ENCODE measurements at places on chromosomes 12 and 14.

GRCh38 chr12:2226641-2227040 lies 173.9 kb downstream of the CACNA1C start:
- no peak for DNase-seq

- no peak for DNase-seq
These were observed 20.9 kb upstream of the APPL2 start for GRCh38 chr12:105256921-105257320.

- DNase-seq: no peak
These were observed 49.6 kb downstream of the SRGAP1 start for GRCh38 chr12:63894132-63894531.

- no peak for DNase-seq
These were observed 3.6 kb downstream of the FOXA1 start for GRCh38 chr14:37591311-37591940.

DNA sequence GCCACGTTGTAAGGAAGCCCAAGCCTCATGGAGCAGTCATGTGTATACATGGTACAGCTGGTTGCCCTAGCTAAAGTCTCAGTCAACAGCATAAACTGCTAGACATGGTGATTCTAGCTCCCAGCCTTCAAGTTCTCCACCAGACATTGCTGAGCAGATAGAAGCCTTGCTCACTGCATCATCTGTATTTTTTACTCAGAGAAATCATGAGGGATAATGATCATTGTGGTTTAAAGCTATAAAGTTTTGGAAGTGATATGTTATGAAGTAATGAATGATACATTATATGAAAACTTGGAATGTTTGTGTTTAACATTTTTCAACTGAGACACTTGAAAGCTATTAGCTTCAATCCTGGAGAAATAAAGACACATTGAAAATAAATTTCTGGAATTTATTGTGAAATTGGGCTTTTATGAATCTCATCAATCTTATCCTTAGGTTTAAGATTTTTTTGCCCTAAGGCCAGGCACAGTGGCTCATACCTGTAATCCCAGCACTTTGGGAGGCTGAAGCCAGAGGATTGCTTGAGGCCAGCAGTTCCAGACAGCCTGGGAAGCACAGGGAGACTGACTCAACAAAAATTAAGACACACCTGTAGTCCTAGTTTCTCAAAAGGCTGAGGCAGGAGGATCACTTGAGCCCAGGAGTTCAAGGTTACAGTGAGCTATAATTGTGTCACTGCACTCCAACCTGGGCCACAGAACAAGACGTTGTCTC lies 5.6 kb upstream of the NFATC4 start:
- no peak for DNase-seq

DNA sequence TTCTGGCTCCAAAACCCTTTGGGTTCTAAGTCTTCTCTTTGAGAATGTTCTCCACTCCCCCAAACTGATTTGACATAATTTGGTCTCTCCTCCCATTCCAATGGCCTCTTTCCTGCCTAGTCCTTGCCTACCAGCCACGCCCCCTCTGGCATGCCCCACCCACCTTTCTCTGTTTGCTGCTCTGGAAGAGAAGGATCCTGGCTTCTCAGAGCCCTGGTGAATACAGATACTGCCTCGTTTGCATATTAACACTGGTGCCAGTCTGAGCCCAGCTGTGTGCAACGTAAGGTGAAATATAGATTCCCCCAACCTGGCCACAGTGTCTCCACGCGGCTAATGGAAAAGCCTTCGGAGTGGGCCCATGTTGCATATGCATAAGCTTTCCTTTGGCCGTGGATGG lies 79.7 kb downstream of the PAPOLA start:
- DNase-seq: no peak

DNA sequence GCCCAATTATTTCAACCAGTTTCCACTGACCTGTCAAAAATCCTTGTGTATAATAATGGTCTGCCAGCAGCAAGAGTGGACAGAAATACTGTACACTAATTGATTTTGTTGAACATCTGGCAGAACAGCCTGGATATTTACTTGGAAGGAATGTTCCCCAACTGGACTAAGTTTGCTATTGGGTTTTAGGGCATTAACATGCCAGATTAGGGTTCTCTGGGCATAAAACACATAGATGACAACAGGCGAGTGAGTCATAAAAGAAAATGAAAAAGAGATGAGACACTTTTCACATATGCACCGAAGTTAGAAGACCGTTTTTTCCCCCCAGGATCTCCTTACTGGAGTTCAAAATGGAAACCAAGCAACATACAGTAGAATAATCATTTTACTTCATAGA lies 236.3 kb upstream of the NAV3 start:
- no peak for DNase-seq

GRCh38 chr14:72921396-72921795 lies 4.9 kb upstream of the DCAF4 start:
- no peak for DNase-seq

DNA sequence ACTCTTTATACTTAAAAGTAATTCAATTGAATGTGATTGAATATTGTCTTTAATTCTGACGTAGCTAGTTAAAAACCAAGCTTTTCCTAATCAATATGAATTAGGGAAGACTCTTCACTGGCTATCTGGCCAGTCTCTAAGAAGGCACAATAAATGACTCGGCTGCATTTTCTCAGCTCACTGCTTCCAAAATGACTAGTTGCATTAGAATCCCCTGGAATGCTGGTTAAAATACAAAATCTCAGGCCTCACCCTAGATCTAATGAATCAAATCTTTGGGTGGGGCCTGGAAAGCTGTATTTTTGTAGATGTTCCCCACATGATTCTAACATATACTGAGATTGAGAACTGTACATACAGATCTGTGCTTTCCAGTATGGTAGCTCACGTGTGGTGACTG lies 242.1 kb downstream of the CHST11 start:
- DNase-seq: no peak

DNA sequence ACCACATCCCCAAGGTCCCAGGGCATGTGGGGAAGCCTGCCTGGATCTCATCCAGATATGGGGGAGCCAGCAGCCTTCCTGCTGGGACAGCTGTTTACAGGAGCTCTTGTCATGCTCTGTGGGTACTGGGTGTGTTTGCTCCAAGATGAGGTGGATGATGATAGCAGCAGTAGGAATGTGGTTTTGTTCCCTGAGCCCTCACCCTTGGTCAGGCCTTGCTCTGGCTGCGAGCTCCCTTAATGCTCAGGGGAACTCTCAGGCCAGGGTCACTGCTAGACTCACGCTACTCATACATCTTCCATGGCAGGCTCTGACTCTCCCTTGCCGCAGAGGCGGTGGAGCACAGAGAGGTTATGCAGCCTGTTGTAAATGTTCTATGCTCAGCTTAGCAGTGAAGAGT lies 990.3 kb downstream of the AACS start:
- no peak for DNase-seq

- no peak for DNase-seq
These were observed 128.7 kb downstream of the TMX1 start for GRCh38 chr14:51368721-51369163.

GRCh38 chr12:55043542-55043941 lies 23.8 kb downstream of the NEUROD4 start:
- no peak for DNase-seq

GRCh38 chr12:118456741-118457140 lies 80.4 kb downstream of the SUDS3 start:
- DNase-seq: no peak

DNA sequence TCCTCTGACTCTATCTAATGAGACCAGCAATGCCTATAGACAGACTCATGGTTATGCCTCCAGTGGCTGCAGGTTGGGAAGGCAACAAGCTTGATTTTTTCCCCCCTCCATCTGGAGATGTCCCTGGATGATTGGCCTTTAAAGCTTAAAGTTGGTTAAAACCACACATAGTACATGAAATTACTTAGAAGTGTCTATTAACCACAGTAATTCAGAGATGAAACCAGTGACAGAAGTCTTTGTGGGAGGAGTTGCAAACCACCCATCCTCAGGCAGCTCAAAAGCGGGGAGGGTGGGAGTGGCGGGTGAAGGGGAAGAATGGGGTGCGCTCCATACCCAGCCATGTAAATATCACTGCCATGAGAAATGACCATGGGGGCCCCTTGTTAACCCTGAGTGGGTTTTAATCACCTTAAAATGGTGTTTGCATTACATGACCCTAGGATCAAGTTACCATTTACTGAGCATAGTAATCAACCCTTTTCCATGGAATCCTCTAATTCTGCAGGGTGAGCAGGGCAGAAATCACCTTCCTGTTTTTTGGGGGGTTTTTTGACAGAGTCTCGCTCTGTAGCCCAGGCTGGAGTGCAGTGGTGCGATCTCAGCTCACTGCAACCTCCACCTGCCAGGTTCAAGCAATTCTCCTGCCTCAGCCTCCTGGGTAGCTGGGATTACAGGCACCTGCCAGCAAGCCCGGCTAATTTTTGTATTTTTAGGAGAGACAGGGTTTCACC lies 133.5 kb downstream of the FOXN3 start:
- DNase-seq: no peak

DNA sequence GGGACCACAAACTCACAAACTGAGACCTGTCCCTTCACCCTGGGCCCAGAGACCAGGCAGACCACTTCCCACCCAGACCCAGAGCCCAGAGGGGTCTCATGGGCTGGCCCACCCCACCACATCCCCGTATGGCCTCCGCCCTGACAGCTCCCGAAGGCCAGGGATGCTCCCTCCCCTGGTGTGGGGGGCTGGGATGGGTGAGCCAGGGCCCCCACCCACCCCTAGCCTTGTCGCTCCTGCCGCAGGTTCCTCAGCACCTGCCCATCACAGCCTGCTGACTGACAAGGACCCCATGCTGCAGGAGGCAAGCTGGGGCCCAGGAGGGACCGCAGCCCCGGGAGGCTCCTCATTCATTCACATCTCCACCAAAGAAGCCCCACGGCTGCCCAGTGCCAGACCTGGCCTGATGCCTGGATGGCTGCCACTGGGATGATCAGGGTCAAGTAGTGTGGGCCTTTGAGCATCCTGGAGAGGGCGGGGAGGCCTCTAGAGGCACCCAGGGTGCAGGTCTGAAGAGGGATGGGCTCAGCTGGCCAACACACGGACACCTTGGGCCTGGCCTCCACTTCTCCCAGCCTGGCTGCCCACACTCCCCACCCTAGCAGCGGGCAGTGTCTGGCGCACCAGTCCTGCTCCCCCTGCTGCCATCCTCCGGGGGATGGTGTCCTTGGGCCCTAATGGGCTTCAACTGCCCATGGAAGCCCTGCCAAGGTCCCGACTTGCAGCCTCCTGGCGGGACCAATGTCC lies 24.7 kb upstream of the GPR132 start:
- DNase-seq: peak; percentile 28

DNA sequence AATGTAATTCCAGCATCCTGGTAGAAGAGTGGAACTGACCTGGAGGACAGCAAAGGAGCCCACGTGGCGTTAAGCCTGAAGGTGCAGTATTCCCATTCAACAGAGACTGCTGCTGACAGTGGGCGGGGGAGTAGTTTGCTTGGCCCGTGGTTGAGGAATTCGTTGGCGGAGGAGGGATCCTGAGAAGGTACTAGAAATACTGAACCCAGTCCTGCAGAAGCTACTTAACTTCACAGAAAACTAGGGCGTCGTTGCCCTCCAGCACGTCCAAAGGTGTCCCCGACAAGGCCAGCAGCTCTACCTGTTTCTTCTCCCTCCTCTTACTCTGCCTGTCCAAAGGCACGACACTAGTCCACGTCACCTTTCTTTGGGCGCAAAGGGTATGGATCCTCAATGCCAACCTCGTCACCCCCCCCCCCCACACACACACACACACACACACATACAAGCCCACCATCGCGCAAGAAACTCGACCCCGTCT lies 303 bp downstream of the PUS7L start:
- no peak for DNase-seq

DNA sequence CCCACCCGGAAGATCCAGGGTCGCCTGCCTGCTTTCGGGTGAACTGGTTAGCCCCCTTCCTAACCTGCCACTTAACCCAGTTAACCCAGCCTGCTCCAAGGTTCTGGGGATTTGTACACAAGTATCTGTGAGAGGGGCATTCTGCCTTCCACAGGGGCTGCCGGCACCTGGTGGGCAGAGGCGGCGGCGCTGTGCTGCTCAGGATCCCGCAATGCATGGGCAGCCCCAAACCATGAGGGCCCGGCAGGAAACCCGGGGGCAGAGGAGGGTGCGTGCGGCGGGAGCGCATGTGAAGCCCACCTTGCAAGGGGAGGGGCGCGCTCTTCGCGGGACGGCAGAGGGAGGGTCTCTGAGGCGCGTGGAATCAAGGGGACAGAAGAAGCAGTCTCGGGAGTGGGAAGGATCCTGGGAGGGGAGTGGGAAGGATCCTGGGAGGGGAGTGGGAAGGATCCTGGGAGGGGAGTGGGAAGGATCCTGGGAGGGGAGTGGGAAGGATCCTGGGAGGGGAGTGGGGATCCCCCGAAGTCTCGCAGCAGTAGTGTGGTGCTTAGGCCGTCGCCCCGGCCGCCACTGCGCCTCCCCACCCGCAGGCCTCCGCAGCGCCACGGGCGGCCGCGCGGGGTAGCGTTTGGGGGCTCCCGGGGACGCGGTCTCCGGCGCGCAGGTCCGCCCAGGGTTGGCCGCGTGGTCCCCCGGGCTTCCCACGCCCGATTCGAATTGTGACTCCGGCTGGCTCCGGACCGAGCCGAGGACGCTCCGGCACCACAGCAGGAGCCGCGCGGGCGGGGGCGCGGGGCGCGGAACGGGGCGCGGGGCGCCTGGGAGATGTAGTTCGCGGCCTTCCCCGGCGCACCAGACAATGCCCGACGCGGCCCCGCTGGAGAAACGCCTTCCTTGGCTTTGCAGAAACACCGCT lies 4.9 kb upstream of the MTA1 start:
- peak; percentile 91 for DNase-seq

DNA sequence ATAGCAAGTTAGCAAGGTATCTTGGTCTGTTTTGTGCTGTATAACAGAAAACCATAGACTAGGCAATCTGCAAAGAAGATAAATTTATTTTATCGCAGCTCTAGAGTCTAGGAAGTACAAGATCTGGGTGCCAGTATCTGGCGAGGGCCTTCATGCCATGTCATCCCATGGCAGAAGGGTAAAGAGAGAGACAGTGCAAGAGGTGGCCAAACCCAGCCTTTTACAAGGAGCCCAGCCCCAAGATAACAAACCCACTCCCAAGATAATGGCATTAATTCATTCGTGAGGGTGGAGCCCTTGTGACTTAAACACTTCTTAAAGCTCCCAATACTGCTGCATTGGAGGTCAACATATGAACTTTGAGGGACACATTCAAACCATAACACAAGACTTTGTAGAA lies 16.9 kb downstream of the RPS29 start:
- no peak for DNase-seq

DNA sequence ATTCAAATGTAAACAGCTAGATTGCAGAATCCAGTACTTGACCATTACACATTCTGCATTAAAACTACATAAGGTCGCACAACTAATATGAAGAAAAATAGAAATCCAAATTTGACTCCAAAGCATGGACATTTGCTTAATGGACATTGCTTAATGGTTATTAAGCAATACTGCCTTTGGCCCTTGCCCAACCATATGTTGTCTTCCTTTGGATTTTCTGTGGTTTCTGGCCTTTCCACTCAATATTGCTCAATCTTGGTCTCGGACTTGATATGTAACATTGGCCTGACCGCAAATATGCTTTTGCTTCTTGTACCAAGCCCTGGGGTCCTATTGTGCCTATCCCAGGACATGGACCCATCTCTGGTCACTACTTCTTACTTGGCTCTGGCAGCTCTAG lies 67.2 kb downstream of the PTPRR start:
- no peak for DNase-seq

DNA sequence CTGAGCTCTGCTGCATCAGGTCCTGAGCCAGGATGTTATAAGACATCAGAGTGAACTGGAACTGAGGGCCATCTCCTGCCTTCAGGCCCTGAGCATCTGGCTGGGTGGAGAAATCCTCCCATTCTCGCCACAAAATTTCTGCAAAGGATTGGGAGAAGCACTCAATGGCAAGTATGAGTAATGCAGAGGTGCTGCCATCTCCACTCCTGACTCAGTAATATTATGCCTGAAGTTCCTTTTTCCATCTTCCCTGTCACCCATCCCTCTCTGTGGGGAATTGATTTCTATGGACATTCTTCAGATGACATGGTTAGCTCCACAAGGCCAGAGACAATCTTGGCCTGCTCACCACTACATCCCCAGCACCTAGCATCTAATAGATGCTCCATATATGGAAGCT lies 4.7 kb downstream of the ANGEL1 start:
- DNase-seq: no peak

Measured in 8988T (cell line).